ENCODE measurements at places on chromosomes 13 and 19. TPM values are rescaled to one million over a fixed set of nuclear protein-coding genes. Genes with fewer than 3 reads are reported as not detected.

METTL21C gene
- total RNA-seq: not detected

IL11 gene
- 15.1 TPM for total RNA-seq

PSG4 gene
- total RNA-seq: 2.8 TPM

LGALS14 gene
- total RNA-seq: not detected

ZNF492 gene
- not detected for total RNA-seq

SERPINE3 gene
- total RNA-seq: not detected

NLRP5 gene
- total RNA-seq: not detected

CEACAM16 gene
- not detected for total RNA-seq

SIGLEC8 gene
- not detected for total RNA-seq

RDH8 gene
- not detected for total RNA-seq

KISS1R gene
- 0.14 TPM for total RNA-seq

ZNF534 gene
- 0.44 TPM for total RNA-seq

CEACAM4 gene
- not detected for total RNA-seq

ACER1 gene
- not detected for total RNA-seq

EPSTI1 gene
- total RNA-seq: 2.6 TPM

TUBA3C gene
- not detected for total RNA-seq

PINLYP gene
- 2.4 TPM for total RNA-seq

SPRY2 gene
- total RNA-seq: 30.4 TPM

SIGLEC5 gene
- not detected for total RNA-seq

CCDC122 gene
- total RNA-seq: 3.7 TPM

ATP1A3 gene
- not detected for total RNA-seq

CYP2F1 gene
- not detected for total RNA-seq

SLC10A2 gene
- not detected for total RNA-seq

ICAM5 gene
- 16.2 TPM for total RNA-seq

BLOC1S3 gene
- total RNA-seq: 11.6 TPM

SIGLECL1 gene
- not detected for total RNA-seq

ZNF579 gene
- 9.0 TPM for total RNA-seq

SYNGR4 gene
- not detected for total RNA-seq

DLL3 gene
- not detected for total RNA-seq
